ENCODE measurements at places on chromosomes 7 and 10.

GRCh38 chr7:50449501-50449880 is 659 bp downstream of the FIGNL1 start:
- DNase-seq = no peak

DNA sequence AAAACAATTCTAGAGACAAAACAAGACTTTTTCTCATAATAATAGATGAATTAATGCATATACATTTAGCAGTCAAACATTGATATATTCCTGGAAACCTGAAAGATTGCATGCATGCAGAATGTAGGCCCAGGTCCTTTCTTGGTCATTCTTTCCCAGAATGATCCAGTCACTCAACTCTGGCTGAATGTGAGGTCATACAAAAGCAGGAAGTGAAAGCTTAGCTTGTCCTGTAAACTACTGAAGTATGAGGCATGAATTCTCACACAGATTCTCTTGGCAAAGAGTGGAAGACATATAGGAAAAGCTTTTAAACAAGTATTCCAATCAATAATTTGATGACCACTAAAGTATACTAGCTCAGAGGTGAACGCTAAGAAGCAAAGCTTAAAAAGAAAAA is 253.9 kb downstream of the PPP1R3A start:
- no peak for DNase-seq

GRCh38 chr7:154950960-154951359 is 52.0 kb downstream of the PAXIP1 start:
- no peak for DNase-seq

- DNase-seq = peak; percentile 67
Measured at GRCh38 chr7:33716581-33717477, 188.5 kb upstream of the BMPER start.

GRCh38 chr10:112797197-112797596 is 152.8 kb upstream of the TCF7L2 start:
- no peak for DNase-seq

DNA sequence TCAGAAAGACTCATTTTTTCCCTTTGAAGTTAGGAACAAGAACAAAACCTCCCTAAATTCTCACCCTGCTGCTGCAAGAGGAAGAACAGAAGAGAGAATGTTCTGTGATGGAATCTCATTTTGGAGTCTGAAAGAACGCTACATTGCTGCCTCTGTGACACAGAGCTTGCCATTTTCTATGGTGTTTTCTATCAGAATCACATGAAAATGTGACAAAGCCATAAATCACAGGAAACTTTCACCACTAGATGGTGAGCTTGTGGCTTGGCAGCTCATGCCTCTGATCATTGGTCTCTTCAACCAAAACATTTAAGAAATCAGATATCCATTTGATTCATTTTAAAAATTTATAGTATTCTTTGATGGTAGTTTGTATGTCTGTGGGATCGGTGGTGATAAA is 82.9 kb downstream of the CADPS2 start:
- DNase-seq = no peak

DNA sequence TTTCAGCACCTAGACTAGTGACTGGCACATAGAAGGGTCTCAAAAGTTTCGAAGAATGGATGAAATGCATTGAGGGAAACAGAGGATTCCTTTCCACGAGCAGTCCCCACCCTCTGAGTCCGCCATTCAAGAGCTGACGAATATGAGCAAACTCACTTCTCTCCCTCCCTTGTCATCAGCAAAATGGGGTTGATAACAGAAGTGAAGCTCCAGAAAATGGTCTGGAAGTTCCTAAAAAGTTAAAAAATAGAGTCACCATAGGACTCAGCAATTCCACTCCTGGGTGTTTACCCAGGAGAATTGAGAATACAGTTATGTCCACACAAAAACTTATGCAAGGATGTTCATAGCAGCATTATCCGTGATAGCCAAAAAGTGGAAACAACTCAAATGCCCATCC is 25.0 kb upstream of the SRGN start:
- DNase-seq = no peak

GRCh38 chr7:143177374-143178119 is 5.7 kb upstream of the TAS2R39 start:
- no peak for DNase-seq

DNA sequence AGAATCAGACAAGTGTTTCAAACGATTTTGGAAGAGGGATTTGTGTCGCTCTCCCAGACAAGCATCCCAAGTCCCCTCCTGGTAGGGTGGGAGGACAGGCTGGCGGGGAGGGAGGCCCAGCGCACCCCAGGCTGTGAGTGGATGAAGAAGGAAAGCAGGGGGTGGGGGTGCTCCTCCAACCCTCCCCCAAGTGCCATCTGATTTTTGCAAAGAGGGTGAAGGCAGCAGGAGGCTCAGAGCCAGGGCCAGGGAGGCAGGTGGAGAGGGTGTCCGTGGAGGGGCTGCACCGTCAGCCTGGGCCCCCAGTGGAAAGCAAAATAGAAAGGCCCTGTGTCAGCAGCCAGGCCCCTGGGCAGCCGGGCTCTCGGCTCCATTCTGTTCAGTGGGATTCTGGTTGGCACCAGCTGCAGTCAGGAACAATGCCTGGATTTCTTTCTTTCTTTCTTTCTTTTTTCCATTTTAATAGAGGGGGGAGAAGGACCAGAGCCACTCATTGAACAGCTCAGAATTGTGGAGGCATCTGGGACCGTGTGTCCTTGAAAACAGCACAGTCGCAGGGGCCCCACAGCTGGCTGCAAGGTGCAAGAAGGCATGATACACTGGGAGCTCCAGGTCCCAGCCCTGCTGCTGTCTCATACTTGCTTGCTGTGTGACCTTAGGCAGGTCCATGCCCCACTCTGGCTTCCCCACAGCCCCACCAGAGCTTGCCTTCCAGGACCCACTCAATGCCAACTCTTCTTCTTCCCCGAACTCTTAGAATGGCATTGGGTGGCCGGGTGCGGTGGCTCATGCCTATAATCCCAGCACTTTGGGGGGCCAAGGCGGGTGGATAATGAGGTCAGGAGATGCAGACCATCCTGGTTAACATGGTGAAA is 7.1 kb upstream of the ZMIZ1 start:
- DNase-seq = no peak

DNA sequence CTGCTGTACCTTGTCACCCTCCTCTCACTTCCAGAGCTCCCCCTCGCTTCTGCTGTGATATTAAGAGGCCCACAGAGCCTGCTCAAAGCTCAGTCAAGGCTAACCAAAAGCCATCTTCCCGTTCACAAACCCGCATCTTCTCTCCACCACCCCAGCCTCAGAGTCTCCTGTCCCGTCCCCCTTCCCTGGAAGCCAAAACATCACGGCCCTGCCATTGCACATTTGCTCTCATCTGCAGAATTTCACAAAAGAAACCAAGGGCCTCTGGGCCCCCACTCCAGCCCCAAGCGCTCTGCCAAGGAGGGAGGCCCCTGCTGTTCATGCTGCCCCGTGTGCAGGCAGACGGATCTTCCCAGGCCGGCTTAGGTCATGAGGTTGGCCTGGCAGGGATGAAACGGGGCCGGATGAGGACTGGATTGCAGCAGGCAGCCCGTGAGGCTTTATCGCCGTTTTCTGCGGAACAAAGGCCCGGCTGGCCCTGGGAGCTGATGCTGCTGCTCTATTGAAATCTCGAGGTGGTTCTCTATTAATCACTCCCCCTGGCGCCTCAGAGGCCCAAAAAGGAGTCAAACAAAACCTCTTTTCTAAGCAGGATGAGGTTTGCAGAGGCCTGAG is 31.6 kb upstream of the FOXK1 start:
- DNase-seq = peak; percentile 54

GRCh38 chr7:44697136-44698045 is 51.3 kb upstream of the ZMIZ2 start:
- no peak for DNase-seq

- peak; percentile 97 for DNase-seq
Measured at GRCh38 chr10:114632869-114633715, 25.0 kb downstream of the ABLIM1 start.

GRCh38 chr10:62327885-62328284 is 46.3 kb upstream of the ZNF365 start:
- peak; percentile 25 for DNase-seq

GRCh38 chr10:4240608-4241197 is 455.7 kb upstream of the KLF6 start:
- peak; percentile 97 for DNase-seq

GRCh38 chr10:132417257-132417910 is 20.4 kb downstream of the PWWP2B start:
- no peak for DNase-seq

- DNase-seq = peak; percentile 20
Measured at GRCh38 chr7:134318443-134318842, 1.7 kb upstream of the SLC35B4 start.

- DNase-seq = no peak
Measured at GRCh38 chr10:58998924-58999713, 177.3 kb upstream of the PHYHIPL start.

DNA sequence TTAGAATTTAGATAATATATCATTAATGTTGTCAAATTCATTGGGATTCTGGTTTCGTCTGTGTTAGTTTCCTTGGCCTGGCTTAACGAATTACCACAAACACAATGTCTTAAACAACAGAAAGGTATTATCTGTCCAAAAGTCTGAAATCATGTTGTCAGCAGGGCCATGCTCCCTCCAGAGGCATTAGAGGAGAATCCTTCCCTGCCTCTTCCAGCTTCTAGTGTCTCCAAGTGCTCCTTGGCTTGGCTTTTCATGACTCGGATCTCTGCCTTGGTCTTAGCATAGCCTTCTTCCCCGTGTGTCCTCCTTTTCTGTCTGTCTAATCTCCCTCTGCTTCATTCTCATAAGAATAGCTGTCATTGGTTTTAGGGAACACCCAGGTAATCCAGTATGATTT is 482.5 kb downstream of the SEMA3D start:
- DNase-seq = no peak

DNA sequence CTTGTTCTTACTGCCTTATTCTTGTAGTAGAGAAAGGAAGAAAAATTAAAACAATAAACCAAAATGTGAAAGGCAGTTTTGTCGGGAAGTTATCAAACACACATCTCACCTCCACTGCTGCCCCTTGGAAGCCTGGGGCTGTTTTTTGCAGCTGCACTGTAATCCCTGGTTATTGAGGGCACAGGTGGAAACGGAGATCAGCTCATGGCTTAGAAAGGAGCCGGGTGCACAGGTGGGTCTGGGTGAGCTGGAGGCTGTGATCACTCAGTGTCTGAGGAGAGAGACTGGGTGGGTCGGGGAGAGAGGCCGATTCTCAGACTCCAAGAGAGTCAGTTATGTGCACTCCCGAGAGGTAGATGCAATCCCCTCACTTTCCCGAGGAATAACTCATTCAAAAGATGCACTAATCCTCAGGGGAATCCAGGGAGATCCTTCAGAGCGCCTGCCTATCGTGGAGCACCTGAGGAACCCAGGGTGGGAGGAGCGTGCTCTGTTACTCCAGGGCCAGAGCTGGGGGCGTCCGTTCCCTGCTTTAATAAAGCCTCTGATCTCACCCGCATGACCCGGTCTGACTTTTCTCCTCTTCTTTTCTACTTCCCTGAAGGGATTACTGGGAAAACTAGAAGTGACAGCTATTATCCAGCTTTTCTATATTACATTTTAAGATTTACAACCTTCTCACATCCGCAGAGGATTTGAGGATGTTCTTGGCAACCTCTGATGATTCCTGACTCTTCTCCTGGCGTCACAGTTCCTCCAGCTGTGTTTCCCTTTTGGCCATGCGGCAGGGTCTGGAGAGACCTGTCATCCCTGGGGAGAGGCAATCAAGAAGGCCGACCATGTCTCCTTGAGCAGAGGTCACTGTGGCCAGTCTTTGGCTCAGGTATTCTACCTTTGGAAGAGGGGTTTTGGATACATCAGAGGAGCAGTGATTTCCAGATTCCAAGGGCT is 82.1 kb downstream of the CAMK1D start:
- DNase-seq = no peak

GRCh38 chr7:21939136-21939857 is 6.4 kb downstream of the CDCA7L start:
- DNase-seq = peak; percentile 62

- no peak for DNase-seq
Measured at GRCh38 chr10:18860186-18860585, 188.4 kb upstream of the MALRD1 start.

DNA sequence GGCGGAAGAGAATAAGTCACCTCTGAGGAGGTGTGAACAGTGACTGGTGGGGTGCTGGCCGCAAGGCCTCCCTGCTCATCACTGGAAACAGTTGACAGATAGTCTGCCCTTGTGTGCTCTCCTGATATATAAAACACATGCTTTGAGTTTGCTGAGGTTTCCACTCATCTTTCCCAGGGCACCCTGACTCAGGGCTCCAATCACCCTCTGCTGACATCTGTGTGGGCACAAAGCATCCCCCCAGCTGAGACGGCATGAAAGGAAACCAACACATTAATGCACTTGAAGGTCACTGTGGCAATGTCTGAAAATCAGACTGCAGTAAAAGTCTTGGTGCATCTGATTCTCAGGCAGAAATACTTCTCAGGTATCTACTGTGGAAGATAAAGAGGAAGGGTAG is 49.8 kb downstream of the EPDR1 start:
- DNase-seq = no peak

- DNase-seq = no peak
Measured at GRCh38 chr7:7235347-7235746, 53.0 kb downstream of the C1GALT1 start.

DNA sequence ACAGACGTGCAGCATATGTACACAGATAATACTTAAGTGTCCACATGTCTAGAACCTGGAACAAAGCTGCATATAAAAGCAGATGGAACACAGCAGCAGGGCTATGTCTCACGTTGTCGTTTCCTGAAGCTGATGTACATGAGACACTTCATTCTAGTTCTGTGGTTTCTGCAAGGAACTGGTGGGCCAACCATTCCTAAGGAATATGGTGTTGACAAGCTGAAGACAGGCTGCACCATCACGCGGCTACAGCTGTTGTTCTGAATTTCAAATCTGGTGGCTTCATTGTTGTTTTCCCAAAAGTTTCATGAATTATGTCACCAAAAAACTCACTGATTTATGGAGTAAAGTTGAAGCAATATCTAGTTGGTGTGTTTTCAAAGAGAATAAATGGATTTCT is 33.7 kb downstream of the PRKAG2 start:
- peak; percentile 23 for DNase-seq

- DNase-seq = peak; percentile 2
Measured at GRCh38 chr10:121260377-121260776, 337.9 kb downstream of the FGFR2 start.

DNA sequence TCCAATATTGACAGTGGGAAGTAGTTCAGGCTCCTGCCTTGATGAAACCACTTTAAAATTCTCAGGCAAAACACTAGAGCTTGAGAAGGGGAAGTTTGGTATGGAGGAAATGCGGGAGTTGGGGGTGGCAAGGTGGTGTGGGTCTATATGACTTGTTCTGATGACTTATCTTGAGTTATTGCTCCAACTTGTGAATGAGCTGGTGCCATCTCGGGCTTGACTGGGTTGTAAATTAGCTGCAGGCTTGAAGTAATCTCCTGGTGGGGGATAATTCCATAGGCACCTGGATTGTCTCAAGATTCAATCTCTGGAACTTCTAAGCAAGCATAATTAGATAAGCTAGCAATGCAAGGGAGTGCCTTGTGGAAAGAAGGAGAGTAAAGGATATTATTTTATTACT is 29.0 kb downstream of the MRPL32 start:
- DNase-seq = no peak
